ENCODE measurements at places on chromosomes 5 and 9.

DNA sequence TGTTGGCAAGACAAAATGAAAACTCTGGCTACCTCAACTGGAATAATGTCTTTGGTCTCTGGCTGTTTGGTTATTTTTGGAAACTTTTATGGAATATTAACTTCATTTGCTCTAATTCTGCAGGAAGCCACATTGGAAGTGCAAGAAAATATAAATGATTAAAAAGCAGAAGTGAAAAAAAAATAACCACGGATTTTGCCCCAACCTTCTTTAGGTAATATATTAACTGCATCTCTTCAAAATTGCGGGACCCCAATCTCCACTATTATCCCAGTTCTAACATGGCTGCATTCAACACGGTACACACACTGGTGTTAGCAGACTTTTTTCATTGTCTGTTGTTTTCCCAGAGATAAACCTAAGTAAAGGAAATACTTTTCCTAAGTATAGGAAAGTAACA lies 23.0 kb downstream of the GLIS3 start:
- no peak for DNase-seq

DNA sequence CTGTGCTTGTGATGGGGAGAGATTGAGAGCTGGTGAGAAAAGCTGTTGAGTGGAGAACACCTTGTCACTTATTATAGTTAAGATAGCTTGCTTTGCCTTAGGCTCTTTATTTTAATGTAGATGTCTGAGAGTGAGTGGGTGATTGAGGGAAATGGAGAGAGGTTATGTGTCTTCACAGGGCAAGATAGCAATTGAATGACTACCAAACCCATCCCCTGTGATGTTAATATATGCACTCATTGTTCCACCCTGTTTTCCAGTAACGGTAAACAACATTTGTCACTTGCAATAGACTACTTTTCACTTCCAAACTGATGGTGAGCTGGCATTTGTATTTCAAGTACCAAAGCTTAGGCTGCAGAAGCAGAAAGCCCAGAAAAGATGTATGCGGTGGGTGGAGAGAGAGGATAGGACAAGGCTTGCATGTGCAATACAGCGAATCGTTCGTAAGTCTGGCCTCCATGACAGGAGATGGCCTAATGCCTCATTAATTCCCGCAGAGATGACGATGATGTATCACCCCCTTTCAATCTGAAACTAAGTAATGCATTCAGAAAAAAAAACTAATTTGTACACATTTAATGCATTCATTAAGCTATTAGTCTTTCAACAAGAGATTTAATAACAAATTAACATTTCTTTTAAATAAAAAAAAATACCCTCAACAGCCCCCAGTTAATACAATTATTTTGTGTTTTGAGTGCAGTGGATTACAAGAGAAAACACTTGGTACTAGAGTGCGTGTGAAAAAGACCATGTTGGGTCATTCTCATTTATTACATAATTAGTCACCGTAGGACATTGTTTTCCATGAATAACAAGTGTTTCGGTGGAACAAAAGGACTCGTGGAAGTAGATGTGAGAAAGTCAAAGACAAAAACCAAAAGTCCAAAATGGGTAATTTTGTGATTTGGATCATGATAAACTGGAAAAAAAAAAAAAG lies 699.0 kb downstream of the BRINP1 start:
- DNase-seq, result no peak

DNA sequence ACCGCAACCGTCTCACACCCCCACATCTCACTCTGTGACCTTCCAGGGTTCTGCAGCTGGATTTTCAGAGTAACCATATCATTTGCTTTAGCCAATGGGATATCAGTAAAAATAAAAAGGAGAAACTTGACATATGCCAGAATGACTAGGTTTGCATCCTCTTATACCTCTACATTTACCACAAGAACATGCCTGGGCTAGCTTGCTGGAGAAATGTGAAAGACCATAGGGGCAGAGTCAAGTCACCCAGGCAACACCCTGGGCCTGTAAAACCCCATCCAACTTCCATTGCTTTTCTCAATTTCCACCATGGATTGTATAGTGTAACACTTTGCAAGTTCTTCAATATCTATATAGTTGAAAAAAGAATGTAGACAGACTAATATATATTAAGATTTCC lies 731.1 kb downstream of the PTPRD start:
- no peak for DNase-seq

GRCh38 chr9:98958271-98958984 lies 14.7 kb downstream of the COL15A1 start:
- no peak for DNase-seq

GRCh38 chr9:109092051-109092580 lies 27.6 kb downstream of the TMEM245 start:
- no peak for DNase-seq

- DNase-seq, result no peak
Measured at GRCh38 chr9:131530546-131530919, 530 bp downstream of the UCK1 start.

DNA sequence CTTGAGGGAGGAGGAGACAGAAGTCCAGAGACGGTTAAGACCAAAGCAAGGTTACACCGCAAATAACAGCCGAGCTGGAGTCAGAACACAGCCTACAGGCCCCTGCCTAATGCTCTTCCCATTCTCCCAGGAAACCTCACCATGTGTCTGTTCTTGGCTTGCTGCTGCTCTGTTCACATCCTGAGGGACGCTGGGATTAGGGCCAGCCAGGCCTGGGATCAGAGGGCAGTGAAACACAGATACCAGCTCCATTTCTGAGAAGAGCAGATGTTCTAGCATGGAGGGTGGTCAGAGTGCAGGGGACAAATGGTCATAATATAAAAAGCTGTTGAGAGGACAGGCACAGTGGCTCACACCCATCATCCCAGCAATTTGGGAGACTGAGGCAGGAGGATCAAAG lies 124.8 kb upstream of the LARP1 start:
- DNase-seq, result no peak

GRCh38 chr9:135344523-135344901 lies 135.1 kb upstream of the PPP1R26 start:
- DNase-seq, result peak; percentile 75

DNA sequence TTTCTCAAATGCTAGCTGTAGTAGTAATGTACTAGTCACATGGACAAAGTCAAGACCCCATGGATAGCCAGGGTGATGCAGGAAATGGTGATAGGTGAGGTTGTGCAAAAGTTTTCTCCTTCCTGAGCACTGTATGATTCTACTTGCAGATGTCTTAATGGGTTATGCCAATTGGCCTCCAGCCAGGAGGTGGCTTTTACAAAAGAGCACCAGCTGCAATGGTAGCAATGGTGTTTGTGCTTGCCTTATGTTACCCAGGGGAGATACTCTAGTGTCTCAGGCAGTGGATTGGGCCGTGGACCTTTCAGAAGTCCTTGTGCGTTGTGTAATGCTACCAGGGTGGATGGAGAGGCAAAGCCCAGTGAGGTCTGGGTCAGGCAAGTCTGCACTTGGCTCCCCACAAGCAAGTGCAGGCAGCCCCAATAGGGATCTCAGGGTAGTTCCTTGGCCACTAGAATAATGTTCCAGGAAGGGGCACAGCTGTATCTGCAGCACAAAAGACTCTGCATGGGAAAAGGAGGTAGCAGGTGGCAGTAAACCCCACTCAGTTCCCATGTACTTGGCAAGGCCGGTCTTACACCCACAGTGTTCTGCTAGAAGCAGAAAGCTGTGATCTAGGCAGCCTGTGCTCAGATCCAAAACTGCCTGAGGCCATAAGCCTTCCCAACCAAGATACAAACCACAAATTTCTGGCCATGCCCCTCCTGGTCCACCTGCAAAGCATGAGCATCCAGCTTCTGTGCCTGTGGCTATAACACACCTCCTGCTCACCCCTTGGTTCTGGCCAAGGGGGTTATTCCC lies 46.4 kb upstream of the EDIL3 start:
- no peak for DNase-seq

DNA sequence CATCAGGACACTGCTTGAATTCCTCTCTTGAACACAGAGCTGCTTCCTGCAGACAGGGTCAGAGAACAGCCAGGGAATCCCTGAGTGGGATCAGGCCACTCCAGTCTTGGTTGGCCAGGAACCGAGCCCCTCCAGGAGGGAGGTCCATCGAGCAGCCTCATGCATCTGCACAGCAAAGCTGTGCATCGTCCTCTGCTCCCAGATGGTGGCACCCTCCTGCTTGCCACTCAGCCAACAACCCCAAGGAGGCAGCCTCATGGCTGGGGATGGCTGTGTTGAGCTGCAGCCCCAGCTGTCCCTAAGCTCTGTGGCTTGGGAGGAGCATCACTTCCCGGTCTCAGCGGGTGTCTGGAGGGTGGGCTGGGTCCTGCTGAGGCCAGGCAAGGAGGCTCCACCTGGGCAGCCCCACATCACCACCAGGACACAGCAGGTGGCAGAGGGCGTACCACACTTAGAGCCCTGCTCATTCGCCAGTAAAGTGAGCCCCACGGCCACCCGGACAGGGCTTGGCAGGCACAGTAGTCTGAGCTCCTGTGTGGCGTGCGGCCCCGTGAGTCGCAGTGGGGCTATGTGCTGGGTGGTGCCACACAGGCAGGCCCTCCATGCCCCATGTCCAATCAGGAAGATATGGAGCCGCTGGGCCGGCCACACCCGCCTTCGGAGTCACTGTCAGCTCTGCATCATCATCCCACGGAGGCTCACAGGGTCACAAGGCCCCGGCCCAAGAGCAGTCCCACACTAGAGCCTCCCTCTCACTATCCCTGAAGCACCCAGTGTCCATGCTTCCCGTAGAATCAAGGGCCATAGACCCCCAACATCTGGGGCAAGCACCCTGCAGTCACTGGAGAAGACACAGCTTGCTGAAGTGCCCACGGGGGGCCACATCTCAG lies 11.9 kb downstream of the LPCAT1 start:
- DNase-seq, result peak; percentile 80

- no peak for DNase-seq
Measured at GRCh38 chr5:143258559-143259253, 144.8 kb downstream of the NR3C1 start.

GRCh38 chr9:6552033-6552432 lies 93.5 kb downstream of the GLDC start:
- peak; percentile 62 for DNase-seq

- DNase-seq, result no peak
Measured at GRCh38 chr5:53481159-53481886, 894 bp downstream of the FST start.

DNA sequence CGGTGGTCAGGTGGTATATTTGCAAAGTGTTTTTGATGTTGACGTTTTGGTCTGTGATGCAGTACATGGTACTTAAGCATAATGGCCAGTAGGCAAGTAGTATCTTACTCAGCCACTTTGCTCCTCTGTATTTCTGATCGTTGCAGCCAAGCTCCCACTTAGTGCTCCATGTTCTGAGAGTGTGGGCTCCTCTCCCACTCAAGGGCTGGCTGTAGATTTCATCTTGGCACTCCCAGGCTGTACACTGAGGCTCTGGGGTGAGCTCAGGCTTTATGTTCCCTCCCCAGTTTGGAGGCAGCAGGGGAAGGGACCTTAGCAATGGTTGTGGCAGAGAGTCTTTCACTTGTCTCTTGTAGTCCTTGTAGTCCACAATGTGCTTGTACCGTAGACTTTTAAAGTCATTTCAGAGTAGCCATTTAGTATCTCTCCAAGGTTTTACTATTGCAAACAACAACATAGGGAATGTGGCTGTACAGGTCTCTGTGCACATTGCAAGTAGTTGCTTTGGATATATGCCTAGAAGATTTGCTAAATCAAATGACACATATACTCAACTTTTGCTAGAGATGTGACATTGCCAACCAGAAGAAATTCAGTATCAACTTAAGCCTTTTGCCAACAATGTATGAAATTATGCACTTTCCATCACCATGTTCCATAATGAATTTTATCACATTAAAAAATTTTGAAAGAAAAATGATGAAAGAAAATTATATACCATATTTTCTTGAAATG lies 304.3 kb upstream of the CTNND2 start:
- DNase-seq, result no peak

GRCh38 chr9:71624728-71625127 lies 143.6 kb downstream of the CEMIP2 start:
- no peak for DNase-seq

GRCh38 chr9:19939734-19940278 lies 151.0 kb upstream of the SLC24A2 start:
- DNase-seq, result no peak

GRCh38 chr5:97266576-97266975 lies 83.5 kb upstream of the RIOK2 start:
- DNase-seq, result no peak

- DNase-seq, result no peak
Measured at GRCh38 chr5:167071981-167072610, 1219.3 kb upstream of the WWC1 start.

- DNase-seq, result no peak
Measured at GRCh38 chr5:130112246-130112645, 208.0 kb downstream of the CHSY3 start.

DNA sequence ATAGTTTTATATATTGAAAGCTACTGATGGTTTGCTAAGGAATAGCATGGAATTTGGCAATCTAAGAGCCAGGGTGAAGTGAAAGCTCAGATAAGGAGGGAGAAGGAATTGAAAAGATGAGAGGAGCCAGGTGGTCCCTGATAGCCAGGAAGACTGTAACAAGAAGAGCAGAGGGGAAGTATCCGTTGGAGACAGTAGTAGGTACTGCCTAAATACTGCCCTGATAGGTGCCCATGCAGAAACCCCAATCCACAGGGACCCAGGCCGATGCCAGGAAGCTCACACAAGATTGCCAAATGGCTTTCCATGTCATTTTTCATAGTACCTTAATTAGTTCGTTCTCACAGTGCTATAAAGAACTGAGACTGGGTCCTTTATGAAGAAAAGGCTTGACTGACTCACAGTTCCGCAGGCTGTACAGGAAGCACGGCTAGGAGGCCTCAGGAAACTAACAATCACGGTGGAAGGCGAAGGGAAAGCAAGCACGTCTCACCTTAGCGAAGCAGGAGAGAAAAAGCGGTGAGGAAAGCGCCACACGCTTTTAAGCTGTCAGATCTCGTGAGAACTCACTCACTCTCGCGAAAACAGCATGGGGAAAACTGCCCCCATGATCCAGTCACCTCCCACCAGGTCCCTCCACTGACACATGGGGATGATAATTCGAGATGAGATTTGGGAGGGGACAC lies 13.0 kb downstream of the ACTL7B start:
- no peak for DNase-seq

DNA sequence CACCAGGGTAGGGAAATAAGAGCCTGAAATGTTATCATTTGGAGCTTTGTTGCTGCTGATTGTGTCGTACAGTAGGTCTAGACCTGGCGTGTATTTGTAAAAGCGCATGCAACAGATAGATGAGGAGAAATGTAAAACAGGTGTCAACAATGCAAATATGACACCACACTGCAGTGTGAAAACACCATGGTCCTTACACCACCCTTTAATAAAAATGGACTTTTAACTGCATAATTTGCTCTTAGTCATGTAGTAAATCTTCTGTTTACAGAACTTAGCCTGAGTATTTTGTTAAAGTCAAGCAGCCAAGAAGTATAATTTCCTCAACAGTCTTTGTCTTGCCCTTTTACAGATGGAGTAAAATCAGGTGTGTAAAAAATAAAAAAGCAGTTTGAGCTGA lies 13.9 kb downstream of the PCBD2 start:
- DNase-seq, result no peak

Measured in D341Med (cell line).